Stimulated activated CD4-positive, alpha-beta T cell treated with anti-CD3 and anti-CD28 coated beads, Interleukin-4, amount 100 ng/mL, for 1 hour (primary cell): ENCODE measurements at places on chromosomes 2 and 18.

DNA sequence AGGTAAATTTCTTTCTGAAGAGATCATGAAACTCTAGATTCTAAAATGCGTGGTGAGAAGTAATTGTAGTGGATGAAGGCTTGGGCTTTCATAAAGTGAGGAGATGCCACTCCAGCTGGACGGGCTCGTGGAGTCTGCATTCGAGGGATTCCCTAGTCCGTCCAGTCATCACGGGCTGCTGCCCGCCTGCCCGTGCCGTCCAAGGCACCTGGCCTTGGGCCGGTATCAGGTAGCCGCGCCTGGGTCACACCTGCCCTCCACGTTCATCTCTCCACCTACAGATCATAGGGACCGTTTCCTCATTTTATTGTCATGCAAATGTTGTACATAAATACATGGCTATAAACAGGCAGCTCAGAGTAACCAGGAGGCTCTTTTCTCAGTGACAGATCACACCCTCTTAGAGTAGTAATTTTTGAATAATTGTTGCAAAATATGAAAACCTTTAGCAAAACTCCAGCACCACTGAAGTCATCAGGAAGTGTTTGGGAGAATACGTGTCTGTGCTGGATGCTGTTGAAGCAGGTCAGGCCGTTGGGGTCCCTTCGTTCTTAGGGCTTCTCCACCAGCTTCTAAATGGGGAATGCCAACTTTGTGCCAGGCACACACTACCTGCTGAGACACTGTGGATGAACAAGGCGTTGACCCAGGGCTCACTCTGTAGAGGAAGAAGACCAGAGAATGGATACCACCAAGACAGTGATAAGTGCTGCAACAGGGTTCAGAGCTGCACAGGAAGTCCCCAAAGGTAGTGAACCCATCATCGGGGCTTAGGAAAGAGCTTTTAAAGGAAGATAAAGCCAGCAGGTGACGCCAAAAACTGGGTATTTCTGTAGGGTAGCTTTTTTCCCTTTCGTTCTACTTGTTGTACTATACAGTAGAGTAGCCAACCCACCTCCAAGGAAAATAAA lies 112.5 kb downstream of the FAM210A start:
- no peak for DNase-seq

DNA sequence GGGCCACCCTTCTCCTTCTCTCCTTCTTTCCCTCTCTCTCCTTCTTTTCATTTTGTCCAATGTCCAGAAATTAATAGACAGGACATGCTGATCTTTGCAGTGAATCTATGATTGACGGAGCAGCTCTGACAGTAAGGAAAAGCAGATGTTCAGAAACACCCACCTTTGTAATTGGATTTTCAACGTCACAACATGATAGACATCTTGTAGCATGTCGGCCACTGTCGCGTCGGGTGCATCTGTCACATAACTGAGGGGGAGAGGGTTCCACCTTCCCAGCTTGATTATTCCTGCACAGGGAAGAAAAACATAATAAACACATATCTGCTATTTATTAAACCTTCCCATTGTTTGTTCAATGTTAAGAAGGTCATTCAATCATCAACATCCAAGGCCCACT lies 76.2 kb downstream of the SATB2 start:
- DNase-seq: no peak

DNA sequence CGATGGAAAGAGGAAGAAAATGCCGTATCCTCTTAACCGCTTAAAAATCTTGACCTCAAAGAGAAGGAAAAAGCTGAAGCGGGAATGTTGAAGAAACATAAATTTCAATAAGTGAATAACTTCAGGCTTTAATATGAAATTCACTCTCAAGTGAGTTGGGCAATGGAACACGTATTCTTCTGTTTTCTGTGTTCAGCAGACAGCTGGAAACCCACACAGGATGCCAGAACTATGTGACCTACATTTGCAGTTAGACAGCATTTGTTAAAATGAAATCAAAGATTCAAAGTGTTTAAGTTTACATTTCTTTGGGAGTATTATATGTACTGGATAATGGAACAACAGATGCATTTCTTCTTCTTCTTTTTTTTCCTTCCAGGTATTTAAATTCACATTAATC lies 80.5 kb upstream of the SPATS2L start:
- DNase-seq: no peak

- no peak for DNase-seq
These were observed 1.7 kb downstream of the MYO1B start for GRCh38 chr2:191246820-191247380.

DNA sequence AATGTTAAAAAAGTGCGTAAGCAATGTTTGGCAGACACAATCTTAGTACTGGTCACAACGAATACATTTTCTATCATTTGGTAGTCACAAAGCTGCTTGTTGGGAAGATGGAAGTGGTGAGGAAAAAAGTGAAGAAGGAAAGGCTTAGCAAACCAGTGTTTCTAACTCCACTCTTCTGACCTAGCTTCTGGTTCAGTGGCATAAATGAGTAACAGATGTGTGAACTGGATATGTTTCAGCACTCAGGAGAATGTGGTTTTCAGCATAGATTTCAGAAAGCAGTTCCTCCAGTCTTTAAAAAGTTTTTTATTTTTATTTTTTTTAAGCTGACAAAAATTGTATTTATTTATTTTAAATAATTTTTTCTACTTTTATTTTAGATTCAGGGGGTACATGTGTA lies 357.1 kb downstream of the CPS1 start:
- no peak for DNase-seq

- DNase-seq: no peak
These were observed 13.4 kb downstream of the DNAJB2 start for GRCh38 chr2:219292616-219293015.

GRCh38 chr2:113105047-113105785 lies 22.2 kb upstream of the IL1RN start:
- DNase-seq: peak; percentile 26

DNA sequence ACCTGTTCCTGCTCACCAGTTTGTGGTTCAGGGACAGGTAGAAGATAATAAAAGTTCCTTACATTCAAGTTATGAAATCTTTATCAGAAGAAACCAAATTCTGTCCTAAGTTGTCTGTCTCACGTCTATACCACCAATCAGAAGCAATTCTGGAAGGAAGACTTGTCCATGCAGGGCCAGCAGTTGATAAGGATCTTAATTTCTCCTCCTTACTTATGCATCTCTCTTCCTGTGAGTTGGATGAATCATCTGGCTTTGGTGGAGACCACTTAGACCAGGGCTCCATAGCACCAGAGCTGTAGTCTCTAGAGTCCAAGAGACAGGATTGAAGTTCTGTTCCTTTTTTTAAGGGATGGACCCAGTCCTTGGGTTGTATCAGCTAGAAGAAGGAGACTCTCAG lies 106.5 kb downstream of the APOB start:
- no peak for DNase-seq

- DNase-seq: no peak
These were observed 138.5 kb upstream of the LYPD6 start for GRCh38 chr2:149191915-149192314.
